ENCODE measurements at places on chromosomes 2 and 18.

DNA sequence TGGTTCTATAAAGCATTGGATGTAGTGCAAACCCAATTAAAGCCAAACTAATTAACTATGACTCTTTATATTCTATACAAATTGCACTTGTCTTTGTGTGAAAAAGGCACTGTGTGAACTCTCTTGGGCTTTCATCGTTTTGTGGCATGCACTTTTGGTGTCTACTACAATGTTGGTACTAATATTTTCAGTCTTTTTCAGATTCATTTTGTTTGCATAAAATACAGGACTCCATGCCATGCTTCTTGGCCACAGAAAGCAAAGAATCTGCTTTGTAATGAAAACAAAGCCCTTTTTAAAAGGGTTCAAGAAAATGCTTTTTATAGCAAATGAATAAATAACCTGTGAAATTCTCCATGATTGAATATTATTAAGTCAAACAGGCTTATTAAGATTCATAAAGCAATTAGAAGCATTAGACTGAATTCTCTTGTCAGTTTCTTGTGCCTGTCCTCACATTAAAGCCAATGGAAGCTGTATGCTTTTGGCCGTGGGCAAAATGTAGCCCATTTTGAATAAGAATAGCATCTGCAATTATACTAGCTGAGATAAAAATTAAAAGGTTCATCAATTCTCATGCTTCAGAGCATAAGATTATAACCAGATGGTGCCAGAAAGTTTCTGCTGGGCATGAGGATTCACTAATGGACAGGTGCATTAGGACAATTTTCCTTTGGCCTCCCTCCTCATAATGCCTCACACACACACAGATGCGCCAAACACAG lies 1665.2 kb downstream of the SUCLG1 start:
- DNase-seq: no peak

DNA sequence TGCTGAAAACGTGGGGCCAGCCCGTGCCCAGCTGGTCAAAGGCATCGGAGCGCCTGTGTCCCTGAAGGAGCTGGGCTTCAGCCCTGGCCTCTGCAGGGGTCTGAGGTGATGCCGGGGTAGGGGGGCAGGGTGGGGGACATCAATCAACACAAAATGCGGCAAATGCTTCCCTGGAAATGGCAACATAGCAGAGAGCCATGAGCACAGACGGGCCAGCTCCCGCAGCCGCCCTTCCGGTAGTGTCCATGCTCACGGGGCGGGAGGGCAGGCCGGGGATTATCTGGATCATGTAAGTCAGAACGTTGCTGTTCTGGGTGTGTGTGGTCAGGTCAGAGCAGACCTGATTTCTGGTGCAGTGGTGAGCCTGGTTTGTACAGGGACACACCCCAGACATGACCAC lies 56.5 kb upstream of the TWIST2 start:
- DNase-seq: no peak

- no peak for DNase-seq
Measured at GRCh38 chr2:100395532-100396350, 21.7 kb downstream of the CHST10 start.

GRCh38 chr2:44470151-44470550 lies 108.4 kb downstream of the CAMKMT start:
- no peak for DNase-seq

DNA sequence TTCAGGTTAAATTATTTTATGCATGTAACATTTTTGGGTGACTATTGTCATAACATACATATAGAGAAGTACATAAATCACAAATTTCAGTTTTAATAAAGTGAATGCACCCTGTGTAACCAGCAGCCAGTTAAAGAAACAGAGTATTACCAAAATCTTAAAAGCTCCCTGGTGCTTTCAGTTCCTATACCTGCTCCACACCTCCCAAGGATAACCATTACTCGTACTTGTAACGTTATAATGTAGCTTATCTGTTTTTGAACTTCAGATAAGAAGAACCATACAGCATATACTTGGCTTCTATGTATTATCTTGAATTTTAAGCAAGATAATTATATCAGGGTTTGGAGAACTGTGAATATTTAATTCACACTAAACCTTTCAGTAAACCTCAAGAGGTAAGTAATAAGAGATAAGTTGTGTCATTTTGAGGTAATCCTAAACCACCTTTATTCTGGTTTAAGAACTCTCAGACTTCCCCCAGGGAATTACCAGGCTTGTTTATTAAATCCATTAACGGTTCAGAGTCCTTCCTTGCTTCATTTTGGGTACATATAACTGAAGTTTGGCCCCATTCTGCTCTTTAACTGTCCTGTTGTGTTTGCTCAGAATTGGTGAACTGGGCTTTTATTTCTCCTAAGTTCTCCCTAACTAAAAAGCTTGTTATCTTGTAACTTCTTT lies 58.6 kb downstream of the LCLAT1 start:
- no peak for DNase-seq

Data from AG04450 (cell line).